ENCODE measurements at places on chromosomes 2 and 18.

- no peak for DNase-seq
Observed at GRCh38 chr2:7766978-7767565, 849.9 kb downstream of the RNF144A start.

DNA sequence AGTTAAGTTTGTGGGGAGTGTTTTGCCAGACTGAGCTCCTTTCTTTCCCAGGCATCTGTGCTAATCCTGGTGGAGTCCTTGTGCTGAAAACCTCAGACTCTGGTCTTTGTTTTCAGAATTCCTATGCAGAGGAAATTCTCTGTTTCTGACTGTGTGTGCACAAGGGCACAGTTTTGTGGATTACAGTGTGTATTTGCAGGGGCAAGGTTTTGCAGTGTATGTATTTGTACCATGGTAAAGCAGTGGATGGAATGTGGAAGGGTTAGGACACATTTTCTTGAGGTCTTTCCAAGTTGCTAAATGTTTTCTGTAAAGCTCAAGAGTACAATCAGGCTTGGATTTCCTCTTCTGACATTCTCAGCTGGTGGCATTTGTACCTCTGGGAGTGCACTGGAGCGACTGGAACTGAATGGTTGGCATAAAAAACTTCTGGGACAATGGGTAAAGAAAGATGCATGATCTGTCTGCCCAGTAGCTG lies 139.5 kb upstream of the RND3 start:
- DNase-seq, result no peak

DNA sequence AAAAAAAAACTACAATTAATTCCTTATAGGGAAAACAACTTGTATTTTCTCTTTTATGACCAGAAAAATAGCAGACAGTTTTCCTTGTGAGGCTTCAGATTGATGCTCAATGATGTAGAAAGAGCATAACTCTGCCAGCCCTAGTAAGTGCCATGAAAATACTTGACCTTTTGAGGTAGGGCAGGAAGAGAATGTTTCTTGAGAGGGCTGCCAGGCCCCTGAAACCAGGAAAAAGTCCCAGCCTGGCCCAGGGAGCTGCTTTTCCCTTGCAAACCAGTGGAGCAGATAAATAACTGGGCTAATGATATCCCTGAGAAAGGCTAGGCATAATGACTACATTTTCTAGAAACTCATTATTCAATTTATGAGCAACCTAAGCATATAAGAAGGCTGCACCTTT lies 126.8 kb downstream of the SLC8A1 start:
- DNase-seq, result no peak

DNA sequence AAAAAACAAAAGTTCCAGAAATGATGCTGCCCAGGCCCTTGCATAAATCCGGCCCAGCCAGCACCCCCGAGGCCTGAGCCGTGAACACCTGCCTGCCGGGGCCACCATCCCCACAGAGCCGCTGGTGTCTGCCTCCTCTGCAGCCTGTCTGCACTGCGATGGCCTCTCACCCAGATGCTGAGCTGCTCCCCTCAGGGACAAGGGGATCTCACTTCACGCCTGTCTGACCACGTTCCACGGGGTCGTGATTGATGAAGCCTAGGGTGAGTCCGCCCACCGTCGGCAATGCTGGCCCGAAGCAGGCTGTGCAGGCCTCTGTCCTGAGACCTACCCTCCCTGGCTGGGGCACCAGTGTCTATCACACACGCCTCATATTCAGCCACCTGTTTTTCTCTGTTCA lies 444.2 kb downstream of the EIPR1 start:
- DNase-seq, result no peak

DNA sequence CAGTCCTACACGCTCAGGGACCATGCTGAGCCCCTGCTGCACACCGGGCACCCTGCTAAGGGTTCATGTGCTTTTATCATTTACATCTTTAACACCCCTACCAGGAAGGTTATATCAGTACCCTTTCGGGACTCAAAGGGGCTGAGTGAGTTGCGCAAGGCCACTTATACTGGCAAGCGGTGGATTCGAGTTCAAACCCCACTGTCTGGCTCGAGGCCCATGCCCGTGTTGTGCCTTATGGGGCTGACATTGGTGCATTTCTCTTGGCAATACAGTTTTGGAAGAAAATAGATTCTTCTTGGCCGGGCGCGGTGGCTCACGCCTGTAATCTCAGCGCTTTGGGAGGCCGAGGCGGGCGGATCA lies 69.5 kb upstream of the MAP4K4 start:
- no peak for DNase-seq

DNA sequence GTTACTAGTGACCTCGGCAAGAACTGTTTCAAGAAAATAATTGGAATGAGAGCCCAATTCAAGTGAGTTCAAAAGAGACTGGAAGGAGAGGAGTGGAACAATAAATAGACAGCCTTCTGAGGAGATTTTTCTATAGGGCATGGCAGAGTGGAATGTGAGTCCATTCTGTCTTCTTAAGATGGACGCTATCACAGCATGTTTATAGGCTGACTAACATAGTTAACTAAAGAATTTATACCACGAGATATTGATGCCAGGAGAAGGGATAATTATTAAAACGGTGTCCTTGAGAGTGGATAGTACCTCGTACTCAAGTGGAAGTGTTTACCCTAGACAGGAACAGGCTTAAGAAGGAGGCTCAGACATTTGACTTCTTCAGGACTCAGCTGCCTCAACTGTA lies 143.5 kb upstream of the RBBP8 start:
- no peak for DNase-seq

- DNase-seq, result no peak
Observed at GRCh38 chr2:161122772-161123530, 37.3 kb upstream of the TANK start.

DNA sequence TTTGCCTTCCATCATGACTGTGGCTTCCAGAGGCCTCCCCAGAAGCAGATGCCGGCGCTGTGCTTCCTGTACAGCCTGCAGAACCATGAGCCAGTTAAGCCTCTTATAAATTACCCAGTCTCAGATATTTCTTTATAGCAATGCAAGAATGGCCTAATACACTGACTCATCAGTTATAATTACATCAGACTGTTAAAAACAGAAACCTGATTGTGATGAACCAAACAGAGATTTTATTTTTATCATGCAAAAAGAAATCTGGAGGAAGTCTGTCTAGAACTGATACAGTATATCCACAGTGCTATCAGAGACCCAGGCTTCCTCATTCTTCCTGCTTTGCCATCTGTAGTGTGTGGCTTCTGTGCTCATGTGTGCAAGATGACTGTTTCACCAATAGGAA lies 93.4 kb upstream of the MEX3C start:
- no peak for DNase-seq

DNA sequence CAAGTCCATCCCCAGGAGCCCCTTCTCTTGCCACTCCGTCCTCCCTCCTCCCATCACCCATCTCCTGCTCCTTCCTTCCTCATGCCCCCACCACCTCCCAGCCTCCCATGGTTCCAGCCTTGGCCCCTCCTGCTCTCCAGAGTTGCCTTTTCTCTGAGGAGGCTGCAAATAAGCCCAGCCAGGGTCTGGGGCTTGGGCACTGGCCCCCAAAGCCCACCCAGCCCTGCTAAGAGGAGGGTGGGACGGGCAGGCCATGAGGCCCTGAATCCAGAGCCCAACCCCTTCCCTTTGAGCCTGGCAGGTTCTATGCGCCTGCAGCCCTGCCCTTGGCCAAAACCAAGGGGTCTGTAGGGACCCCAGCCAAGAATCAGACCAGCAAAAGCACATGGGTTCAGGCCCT lies 71.6 kb downstream of the STPG4 start:
- no peak for DNase-seq

- no peak for DNase-seq
Observed at GRCh38 chr2:66306483-66306882, 128.4 kb upstream of the MEIS1 start.

DNA sequence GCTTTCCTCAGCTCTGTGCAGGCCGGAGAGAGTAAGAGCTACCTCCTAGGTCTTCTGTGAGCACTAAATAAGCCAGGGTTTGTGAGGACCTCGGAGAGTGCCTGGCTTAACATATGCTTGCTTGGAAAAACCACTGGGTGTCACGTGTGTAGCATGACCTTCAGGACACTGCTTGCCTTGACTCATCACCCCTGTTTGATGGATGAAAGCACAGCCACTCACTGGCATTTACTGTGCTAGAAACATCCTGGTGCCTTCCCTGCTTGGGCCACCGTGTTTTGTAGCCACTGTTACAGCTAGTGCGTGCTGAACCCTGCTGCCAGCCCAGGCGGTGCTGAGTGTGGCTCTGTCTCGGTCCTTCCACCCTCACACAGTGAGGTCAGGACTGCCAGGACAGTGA lies 34.8 kb upstream of the ITM2C start:
- no peak for DNase-seq

DNA sequence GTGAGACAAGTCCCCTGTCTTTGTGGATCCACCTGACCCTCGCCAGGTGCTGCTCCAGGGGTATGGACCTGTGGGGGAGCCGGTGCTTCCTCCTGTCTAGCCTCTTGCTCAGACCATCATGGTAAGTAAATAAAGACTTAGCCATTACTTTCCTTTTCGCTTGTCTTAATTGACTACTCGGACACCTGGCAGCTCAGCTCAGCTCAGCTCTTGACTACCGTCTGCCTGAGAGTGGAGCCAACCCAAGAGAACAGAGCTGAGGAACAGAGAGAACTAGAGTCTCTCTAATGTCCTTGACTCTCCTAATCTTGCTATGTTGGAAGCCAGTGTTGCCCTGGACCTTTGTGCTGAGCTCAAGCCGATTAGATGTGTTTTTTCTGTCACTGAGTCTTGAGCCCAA lies 170.3 kb upstream of the CXCR4 start:
- DNase-seq, result no peak

GRCh38 chr2:64751286-64752260 lies 97.9 kb upstream of the SERTAD2 start:
- DNase-seq, result no peak

DNA sequence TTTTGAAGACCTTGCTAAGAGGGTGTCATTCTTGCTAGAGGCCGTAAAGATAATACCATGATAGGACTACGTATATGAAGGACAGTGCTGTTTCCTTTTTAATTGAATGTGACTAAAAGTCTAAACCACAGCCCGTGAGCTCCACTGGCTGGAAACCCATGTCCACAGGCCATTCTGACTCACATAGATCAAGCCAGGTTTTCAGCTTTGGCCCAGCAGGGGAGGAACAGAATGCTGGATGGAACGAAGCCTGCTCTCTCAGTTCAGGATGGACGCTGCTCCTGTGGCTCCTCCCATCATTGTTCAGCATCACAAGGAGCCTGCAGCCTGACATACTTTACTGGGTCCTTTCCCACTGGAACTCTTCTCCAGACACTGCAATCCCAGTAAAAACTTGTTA lies 47.6 kb downstream of the ALPK2 start:
- DNase-seq, result no peak

GRCh38 chr2:120995656-120996190 lies 260.1 kb downstream of the GLI2 start:
- DNase-seq, result no peak

DNA sequence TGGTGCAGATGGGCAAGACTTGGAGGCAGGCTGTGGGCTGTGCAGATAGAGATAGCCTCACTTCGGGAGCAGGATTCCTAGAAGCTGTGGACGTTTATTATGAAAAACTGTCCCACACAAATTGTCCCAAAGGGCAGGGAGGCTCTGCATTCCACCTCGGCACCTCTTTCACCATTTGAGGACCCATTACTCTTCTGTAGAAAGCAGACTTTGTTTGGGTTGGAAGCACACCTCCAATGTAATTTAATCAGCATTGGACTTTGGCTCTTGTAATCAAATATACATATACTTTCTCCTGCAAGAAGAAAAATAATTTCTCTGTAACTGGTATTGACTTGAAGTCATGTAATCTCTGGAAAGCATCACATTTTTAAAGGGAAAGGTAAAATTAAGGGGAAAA lies 8.5 kb downstream of the ONECUT2 start:
- DNase-seq, result no peak

- no peak for DNase-seq
Observed at GRCh38 chr18:61948281-61948741, 55.5 kb upstream of the RNF152 start.

DNA sequence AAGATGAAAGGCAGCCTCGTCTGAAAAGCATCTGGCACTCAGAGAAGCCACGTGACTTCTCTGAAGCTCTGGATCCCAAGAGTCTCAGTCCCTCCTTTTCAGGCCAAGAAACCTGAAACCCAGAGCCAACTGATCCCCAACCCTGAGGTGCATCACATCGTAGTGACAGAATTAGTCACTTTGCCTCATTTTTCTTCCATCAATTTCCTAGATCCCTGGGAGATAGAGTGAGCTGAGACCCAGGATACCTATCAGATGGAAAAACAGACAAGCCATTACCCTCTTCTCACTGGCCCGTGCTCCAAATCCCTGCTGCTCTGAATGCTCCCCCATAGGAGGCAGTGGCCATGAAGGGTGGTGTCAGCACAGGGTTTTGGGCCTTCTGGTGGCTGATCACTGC lies 113.1 kb downstream of the ALK start:
- DNase-seq, result no peak

- DNase-seq, result no peak
Observed at GRCh38 chr18:731185-731584, 18.8 kb upstream of the ENOSF1 start.

DNA sequence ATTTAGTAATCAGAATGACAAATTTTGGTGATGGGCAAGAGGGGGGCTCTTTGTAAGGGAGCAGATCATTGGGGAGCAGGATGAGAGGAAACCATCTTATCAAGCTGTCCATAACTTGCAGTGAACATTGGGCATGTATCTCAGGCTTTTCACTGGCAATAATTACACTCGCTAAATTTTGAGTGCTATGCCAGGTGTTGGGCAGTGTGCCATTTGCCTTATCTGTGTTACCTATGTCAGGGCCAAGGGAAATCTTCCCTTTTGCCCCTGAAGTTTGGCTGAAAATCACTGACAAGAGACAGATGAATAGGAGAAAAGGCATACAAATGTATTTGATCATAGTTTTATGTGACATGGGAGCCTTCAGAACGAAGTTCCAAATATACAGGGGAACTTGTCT lies 39.0 kb downstream of the NOSTRIN start:
- no peak for DNase-seq

DNA sequence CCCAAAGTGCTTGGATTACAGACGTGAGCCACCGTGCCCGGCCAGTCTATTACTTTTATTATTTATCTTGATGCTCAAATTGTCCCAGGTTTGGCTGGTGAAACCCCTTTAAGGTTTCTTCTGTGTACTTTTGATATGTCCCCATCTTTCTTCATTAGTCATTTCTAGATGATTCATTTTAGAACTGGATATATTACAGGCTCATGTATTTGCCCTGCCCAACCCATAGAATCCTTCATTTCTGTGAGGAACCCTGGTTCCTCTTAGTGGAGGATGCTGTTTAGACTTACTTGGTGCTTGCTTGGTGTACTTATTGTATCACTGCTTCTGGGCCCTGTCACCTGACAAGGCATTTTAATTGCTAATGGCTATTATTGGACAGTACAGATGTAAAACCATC lies 40.1 kb downstream of the KCMF1 start:
- no peak for DNase-seq

DNA sequence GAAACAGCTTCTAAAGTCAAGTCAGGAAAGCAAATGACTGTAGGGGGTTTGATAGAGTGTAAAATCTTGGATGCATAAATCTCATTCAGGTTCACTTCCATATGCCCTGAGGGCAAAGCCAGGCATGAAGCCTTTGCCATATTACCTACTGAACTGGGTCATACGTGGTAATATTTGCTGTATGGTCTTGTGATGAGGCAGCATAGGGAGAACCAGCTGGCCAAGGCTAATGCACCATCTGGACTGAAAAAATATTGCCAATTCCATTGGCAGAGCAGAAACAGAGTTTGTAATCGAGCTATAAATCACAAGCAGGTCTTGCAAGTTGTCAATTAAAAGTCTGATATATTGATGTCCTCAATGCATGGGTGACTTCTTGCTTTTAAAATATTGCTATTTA lies 243.8 kb downstream of the ERBB4 start:
- no peak for DNase-seq

- DNase-seq, result no peak
Observed at GRCh38 chr2:155689791-155690190, 642.7 kb downstream of the NR4A2 start.

- no peak for DNase-seq
Observed at GRCh38 chr2:120779781-120780283, 44.2 kb downstream of the GLI2 start.
